ENCODE measurements at places on chromosomes 1 and 21.

GRCh38 chr1:206674745-206675175 is 9.9 kb upstream of the MAPKAPK2 start:
- no peak for DNase-seq

GRCh38 chr1:203228670-203229069 is 803 bp downstream of the CHIT1 start:
- no peak for DNase-seq

DNA sequence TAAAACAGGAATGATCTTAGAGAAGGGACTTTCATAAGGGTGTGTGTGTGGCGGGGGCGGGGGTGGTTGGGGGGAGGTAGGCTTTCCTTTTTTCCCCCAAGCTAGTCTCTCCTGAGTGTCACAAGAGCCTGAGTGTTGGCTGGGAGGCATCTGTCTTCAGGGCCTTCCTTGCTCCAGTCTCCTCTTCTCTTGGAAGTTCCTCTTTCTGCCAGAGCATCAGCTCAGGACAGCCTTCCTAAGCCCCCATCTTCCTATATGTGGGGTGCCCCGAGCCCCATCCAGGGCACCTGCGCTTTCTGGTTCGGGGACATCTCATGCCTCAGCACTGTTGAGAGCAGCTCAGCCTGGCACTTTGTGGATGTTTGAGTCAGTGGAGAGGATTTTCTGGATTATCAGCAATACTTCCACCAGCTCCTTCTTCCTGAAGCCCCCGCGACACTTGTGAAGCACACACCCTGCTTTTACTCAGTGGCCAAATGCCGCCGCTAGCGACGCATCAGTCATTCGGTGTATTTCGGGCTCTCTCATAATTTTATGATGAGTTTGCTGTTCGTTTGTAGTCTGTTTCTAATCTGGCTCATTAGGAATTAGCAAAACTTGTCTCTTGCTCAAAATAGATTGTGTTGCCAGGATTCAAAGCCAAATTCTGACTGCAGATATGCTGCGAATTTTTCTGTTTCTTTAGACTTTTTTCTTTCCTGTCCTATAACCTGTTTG is 61.7 kb downstream of the GALNT2 start:
- no peak for DNase-seq

GRCh38 chr1:189524501-189524900 is 953.2 kb downstream of the BRINP3 start:
- no peak for DNase-seq

GRCh38 chr1:219726480-219727272 is 113.8 kb upstream of the ZC3H11B start:
- no peak for DNase-seq

DNA sequence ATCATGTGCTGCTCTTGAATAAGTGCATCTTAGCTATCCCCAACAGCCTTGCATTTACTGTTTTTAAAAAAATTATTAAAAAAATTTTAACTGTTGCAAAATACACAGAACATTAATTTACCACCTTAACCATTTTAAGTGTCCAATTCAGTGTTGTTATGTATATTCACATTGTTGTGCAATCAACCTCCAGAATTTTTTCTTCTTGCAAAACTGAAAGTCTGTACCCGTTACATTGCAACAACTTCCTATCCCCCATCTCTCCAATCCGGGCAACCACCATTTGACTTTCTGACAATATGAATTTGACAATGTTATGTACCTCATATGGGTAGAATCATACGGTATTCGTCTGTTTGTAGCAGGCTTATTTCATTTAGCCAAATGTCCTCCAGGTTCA is 83.1 kb downstream of the FMN2 start:
- no peak for DNase-seq

GRCh38 chr1:18886003-18886335 is 16.4 kb downstream of the ALDH4A1 start:
- no peak for DNase-seq

DNA sequence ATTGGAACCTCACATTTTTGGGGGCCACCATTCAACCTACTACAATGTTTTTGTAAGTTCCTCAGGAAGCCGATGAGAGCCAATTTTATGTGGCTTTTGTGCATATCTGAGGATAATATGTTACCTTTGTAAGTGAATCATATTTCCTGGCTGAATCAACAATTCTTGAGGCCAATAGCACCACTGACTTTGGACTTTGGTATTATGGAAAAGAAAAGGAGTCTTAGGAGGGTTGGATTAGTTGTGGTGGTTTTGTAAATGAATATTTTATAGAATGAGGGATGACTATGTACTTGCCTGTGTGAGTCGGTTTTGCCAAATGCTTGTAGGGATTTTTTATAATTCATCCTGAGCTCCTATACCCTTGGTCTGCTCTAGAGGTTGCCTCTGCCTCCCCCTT is 181.5 kb upstream of the HMGB4 start:
- no peak for DNase-seq

DNA sequence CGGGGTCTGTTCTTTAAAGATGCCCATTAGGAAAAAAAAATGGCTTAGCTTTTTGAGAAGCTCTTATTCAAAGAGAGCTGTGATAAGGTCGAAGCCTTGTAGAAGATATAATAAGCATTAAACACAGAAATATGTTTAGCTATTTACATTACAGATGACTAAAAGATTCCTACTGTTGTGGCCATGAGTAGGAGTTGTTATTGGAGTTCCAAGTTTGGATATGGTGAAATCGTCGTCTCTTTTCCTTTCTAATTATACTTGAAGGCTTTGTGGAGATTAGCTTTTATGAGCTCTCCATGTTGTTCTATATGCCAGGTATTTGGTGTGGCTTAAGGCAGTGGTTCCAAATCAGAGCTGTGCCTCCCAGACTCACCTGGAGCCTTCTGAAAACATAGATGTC is 79.9 kb upstream of the LAMC2 start:
- DNase-seq: no peak

DNA sequence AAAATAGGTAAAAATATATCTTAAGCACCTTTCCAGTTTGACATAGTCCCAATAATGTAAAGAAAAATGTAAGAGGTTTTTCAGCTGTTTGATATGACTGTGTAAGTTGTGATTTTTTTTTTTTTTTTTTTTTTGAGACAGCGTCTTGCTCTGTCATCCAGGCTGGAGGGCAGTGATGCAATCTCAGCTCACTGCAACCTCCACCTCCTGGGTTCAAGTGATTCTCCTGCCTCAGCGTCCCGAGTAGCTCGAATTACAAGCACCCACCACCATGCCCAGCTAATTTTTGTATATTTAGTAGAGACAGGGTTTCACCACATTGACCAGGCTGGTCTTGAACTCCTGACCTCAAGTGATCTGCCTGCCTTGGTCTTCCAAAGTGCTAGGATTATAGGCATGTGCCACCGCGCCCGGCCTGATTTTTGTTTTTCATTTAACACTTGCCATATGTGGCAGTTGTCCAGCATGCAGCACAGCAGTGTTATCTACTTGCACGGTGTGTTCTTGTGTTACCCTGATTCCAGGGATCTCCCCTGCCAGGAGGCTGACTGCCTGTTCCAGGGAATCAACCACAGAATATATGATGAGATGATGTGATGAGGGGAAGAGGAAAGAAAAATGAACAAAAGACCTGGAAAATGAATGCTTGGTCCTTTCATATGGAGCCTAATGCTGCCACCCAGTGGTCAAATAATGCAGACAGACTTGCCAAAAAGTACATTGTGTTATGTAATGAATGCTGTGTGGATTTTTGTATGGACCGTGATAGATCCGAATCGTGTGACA is 79.0 kb downstream of the RAVER2 start:
- peak; percentile 14 for DNase-seq

DNA sequence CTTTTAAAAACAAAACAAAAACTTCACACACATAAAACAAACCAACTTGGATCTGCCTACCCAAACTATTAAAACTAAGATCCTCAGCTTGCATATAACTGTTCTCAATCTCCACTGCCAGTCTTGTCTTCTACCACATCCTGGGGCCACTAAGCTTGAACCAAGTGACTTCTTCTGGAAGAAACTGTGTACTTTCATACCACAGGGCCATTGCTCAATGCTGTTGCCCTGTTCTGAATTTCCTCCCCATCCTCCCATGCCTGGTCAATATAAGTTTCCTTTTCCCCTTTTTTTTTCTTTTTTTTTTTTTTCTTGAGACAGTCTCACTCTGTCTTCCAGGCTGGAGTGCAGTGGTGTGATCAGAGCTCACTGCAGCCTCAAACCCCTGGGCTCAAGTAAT is 109.9 kb downstream of the KIAA0319L start:
- no peak for DNase-seq

GRCh38 chr1:245987219-245987545 is 519.9 kb downstream of the SMYD3 start:
- no peak for DNase-seq

DNA sequence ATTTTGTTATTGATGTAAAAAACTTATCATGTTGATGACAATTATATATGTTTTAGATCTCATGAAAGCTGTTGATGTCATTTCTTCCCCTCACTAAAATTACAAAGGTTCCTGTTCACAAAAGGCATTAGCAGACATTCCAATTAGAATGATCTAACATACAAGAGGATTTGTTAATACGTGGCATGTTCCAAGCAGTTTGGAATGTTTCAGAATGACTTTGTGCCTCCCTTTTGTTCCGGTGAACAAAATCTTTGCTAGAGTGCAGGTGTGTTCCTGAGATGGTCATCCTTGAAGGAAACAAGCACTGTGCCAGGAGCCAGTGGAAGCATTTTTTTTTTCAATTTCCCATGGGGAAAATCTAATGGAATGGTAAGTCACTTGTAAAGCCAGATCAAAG is 108.0 kb upstream of the KCTD3 start:
- no peak for DNase-seq

DNA sequence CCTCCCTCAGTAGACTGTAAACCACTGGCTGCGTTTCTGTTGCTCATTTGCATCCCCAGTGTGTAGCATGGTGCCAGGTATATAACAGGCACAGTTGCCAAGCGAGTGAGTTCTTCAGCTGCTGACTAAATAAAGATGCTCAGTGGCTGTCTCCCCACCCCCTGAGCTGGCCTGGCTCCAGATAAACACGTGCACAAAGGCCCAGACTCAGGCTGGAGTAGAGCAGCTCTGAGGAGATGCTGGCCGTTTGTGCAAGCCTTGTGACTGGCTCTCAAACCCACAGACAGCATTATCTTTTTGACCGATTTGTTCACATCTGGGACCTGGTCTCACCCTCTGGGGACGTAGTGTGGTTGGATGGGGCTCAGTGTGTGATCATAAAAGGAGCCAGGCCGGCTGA is 7.1 kb downstream of the CHRNB2 start:
- peak; percentile 14 for DNase-seq

- DNase-seq: no peak
Observed at GRCh38 chr1:217891966-217892365, 260.8 kb downstream of the SPATA17 start.

DNA sequence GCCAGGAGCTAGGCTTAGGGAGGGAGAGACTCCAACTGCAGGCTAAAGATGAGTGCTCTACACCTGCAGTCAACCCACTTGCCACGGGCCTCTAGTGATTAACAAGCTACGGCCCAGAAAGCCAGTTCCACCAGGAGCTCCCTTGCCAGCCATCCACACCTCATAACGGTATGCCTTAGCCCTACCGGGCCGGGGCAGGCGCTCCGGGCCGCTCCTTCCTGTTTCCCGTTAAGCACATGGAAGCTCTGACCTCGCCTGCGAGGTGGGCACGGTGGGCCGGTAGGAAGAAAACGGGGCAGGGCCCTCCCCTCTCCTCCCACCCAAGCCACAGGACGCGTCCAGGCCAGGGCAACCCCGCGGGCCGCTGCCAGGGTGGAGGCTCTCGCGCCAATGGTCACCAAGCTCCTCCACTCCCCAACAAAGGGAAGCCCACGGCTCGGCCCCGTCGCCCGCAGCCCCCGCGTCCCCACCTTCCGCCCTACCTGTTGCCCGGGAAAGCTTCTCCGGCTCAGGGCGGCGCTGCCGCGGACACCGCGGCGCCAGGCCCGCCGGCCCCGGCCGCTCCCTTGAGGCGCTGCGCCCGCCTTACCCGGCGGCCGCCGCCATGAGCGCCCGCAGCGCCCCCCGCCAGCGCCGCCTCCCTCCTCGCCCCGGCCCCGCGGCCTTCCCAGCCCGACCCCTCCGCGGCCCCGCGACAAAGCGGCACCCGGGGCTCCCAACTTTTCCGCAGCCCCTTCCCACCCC is 627 bp downstream of the CERS2 start:
- no peak for DNase-seq

- DNase-seq: no peak
Observed at GRCh38 chr1:23799570-23800399, 769 bp downstream of the GALE start.

- DNase-seq: no peak
Observed at GRCh38 chr1:33180226-33180910, 1.5 kb downstream of the TRIM62 start.

- DNase-seq: no peak
Observed at GRCh38 chr1:215005078-215005477, 77.5 kb upstream of the KCNK2 start.

- no peak for DNase-seq
Observed at GRCh38 chr1:218828125-218828650, 345.5 kb upstream of the LYPLAL1 start.

- DNase-seq: no peak
Observed at GRCh38 chr1:213484333-213484732, 433.3 kb downstream of the RPS6KC1 start.

- DNase-seq: no peak
Observed at GRCh38 chr21:44571844-44572782, 1.4 kb upstream of the KRTAP10-4 start.

DNA sequence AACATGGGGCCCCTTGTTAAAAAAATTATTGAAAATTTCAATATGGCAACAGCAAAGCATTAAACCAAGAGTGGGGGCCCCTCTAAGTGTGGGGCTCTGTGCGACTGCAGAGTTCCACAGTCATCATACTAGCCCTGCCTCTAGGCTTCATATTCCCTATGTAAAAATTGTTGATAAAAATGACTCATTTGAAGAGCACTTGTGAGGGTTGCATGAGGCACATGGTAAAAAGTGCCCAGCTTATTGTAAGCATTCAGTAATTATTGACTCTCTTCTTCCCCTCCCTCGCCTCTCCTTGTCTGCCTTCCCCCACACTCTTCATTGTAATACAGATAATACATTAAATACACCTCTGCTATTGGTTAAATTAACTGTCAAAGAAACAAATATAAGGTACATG is 86.7 kb upstream of the PTBP2 start:
- DNase-seq: no peak

- DNase-seq: no peak
Observed at GRCh38 chr1:54606096-54606989, 17.0 kb downstream of the FAM151A start.

DNA sequence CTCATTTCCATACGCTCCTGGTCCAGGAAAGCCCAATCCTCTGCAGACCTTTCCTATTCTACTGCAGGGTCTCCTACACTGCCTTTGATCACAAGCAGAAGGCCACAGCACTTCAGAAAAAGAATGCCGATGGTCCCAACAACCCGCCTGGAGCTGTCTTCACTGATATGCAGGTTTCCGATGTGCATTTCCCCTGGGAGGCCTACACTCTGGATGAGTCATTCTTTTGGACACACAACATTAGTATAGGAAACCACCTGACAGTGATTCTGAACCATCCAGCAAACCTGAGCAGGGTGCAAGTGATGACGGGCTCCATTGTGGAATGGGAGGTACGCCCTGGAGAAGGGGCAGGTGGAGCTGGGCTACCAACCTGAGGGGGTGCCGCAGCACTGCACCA is 15.0 kb downstream of the PCAT6 start:
- no peak for DNase-seq

All from NCI-H1417 treated with DMSO at 0.1 percent for 48 hours (cell line).